Right renal pelvis (tissue), 4 donors: ENCODE measurements at places on chromosomes 7 and 10.

DNA sequence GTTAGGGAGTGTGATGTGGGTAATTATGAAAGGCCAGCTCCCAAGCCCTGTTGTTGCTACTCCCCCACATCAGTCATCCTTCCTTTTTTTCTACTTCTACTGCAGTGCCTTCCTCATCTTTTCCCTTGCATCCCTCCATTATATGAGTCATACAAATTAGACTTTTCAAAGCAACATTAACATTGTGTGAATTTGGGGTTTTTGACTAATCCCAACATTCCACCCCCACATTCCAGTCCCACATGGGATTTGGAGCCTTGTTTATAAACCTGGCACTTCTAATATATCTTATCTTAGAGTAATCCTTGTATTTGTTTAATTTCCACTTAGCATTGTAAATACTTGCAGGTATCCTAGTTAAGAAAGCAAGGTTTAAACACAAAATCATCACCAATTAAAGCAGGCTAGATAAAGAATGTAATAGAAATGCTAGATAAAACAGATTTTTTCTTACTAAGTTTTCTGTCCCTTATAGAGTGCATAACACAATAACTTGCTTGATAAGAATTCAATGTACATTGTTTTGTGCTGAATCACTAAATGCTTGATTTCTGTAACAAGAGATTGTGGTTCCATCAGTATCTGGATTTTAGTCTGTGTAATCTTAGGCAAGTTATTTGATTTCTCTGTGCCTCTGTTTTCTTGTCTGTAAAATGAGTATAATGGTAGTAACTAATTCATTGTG lies 165.8 kb downstream of the CFTR start:
- DNase-seq: no peak

DNA sequence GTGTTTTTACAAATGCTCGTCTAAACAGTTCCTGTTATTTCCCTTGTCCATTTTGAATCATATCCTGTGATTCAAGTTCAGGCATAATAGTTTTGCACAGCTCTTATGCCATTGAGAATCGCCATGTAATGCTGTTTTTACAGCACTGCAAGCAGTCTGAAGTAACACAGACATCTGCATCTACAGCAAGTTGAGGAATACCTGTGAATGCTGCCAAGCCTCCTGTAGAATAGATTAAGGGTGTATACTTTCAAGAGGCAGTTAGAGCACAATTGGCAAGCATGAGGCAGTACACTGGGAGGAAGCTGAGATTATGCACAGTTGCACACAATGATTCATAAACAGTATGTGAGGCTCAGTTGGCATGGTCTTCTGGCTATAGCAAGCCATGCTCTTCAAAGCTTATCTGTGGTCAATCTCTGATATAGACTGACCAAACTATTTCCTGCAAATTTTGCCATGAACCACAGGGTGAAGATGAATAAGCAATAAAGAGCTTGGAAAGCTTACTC lies 121.9 kb upstream of the AKR1E2 start:
- no peak for DNase-seq

- no peak for DNase-seq
Observed at GRCh38 chr10:28685717-28686116, 8.4 kb downstream of the BAMBI start.

DNA sequence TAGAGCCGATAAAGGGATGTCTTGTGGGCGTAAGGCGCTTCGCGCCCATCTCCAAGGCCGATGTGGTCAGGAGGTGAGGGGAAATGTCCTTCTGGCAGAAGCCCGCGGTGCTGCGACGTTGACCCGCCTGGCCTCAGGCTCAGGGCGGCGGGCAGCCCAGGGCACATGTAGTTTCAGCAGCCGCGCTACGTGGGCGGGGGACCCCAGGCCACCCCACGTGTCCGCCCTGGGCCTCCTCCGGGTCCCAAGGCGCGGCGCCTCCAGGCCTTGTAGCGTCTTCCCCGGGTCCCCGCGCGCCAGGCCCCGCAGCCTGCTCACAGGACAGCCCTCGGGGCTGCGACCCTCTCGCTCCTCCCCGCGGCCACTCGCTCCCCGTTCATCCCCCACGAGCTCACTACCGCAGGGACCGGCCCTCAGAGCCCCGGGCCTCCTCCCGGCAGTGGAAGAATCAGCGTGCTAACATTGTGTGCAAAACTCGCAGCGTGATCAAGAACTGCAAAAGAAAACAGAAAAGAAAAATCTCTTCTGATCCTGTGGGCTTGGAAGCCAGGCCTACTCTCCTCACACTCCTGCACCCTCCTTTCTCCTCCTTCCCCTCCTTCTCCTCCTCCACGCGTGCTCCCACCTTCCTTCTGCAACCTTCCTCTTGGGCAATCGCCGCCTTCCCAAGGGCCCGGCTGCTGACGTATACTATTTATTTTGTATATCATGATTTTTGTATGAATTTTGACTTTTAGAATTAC lies 4.4 kb upstream of the TBX20 start:
- no peak for DNase-seq

DNA sequence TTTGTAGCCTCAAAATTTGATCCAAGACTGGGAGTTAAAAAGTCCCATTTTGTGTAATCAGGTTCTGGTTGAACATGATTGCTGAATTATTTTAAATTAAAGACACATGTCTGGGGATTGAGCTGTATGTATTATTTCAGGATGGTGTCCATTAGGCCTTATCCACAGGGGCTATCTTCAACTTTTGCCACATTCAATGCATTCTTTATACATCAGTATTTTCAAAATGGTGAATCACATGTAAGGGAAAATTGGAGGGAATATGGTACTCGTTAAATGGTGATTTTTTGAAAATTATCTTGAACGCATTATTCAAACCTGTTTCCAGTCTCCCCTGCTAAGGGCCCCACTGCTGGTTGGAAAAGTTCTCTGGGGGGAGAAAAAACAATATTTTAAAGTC lies 367.7 kb upstream of the NPVF start:
- no peak for DNase-seq

- DNase-seq: no peak
Observed at GRCh38 chr10:48221814-48222213, 52.7 kb downstream of the FRMPD2 start.

GRCh38 chr10:3889961-3890522 lies 105.0 kb upstream of the KLF6 start:
- DNase-seq: no peak

GRCh38 chr7:21044913-21045568 lies 258.4 kb upstream of the SP8 start:
- DNase-seq: no peak

DNA sequence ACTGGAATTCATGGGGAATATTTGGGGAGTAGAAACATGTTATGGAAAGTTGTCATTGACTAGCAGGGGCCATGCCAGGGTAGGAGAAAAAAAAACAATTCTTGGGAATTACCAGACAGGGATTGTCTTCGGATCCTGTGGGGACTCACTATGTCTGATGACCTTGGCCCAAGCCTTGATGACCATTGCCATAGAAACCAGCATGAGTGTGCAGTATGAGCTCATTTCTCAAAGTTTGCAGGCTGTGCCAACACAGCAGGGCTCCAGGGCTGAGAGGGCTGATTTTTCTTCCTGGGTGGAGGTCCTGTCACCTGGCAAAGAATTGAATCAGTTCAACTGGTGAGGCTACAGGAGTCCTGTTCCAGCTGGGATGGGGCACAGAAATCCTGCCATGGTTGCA lies 198.3 kb downstream of the ADRA2A start:
- DNase-seq: no peak

- no peak for DNase-seq
Observed at GRCh38 chr10:100021322-100021721, 11.6 kb upstream of the DNMBP start.

- no peak for DNase-seq
Observed at GRCh38 chr10:25901199-25901598, 32.8 kb upstream of the MYO3A start.

DNA sequence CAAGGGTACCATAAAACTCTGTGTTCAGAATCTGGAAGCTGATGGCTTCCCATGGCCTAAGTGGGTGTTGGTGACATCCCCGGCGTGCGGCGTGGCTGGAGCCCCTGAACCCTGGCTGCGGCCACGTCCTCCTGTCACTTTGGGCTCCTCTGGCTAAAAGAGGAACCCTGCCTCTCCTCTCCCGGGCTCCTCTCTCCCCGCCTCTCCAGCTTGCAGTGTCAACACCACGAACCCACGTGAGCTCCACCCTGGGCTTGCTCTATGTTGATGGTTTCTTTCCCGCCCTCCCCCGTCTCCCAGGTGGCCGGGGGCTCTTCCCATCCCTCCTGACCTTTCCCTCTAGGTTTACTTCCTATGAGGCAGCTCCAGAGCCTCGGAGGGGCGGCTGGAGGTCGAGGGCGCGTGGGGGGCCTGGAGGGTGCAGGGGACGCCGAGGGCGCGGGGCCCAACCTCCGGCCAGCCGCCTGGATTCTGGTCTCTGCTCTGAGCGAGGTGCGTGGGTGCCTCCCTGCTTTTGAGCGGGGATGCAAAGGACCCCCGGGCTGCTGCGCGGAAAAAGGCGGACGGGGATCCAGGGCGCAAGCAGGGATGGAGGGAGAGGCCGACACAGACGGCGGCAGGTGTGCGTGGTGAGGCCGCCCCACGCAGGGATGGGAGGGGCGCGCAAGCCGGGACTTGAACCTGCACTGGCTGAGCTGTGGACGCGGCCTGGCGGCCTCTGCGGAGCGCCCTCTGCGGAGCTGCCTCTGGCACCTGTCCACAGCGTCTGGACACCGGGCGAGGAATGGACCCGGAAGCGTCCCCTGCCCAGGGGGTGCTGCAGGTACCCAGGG lies 115.5 kb upstream of the DIP2C start:
- DNase-seq: no peak

DNA sequence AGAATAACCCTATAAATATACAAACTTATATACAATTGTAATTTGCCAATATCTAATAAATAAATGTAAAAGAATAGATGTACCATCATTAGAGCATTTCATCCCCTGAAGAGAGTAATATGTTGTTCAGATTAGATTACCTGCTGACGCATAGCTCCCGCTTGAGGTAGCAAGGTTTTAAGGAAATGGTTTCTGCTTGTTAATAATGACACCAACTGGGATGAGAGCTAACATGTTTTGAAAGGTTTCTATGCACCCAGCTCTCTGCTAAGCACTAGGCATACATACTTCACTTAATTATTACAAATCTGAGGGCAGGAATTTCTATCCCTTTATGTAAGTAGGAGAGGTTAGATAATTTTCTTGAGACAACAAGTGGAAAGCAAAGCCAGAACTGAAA lies 1003.3 kb upstream of the SORCS1 start:
- no peak for DNase-seq

GRCh38 chr7:128891942-128892269 lies 18.6 kb downstream of the KCP start:
- no peak for DNase-seq

DNA sequence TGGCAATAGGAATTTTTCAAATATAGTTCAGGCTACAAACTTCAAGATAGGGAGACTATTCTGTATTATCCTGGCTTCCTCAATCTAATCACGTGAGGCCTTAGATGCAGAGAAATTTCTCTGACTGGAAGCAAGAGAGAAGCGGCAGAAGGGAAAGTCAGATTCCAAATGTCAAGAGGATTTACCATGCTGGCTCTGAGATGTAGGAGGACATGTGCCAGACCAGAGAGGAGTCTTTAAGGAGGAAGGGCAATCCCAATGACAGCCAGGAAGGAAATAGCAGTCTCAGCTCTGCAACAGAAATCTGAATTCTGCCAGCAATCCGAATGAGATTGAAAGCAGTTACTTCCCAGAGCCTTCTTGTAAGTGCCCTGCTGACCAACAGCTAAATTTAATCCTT lies 57.4 kb downstream of the NUTM2E start:
- no peak for DNase-seq

DNA sequence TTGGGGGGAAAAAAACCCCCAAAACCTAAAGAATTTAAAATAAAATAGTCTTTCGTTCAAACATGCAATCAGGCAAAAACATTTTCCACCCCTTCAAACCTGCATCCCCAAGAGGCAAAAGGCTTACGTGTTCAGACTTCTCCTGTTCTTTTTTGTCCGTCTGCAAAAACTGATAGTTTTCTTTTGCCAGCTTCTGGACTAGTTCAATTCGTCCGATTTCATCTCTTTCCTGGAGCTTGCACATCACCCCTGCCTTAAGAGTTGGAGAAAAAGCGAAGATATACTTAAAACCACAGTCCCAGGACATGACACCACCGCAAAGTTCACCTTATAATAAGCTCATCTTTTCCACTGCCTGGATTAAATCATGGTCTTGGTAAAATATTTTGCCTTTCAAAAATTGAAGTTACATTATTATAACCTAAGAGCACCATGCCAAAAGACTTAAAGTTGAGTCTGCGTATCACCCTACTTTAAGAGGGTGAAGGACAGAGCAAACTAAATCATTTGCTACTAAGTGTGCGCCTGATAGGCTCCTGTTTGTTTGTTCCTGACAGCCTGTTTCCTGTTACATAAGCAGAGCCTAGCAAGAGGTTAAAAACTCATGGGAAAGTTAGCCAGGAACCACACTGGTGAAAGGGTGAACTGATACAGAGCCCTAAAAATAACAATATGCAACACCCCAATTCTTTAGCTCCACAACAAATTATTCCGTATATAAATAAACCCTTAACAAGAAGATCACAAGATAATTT lies 137.0 kb downstream of the RAPGEF5 start:
- DNase-seq: no peak

GRCh38 chr7:51080622-51081269 lies 235.9 kb downstream of the COBL start:
- DNase-seq: no peak

- no peak for DNase-seq
Observed at GRCh38 chr10:58404001-58404400, 18.8 kb downstream of the TFAM start.

DNA sequence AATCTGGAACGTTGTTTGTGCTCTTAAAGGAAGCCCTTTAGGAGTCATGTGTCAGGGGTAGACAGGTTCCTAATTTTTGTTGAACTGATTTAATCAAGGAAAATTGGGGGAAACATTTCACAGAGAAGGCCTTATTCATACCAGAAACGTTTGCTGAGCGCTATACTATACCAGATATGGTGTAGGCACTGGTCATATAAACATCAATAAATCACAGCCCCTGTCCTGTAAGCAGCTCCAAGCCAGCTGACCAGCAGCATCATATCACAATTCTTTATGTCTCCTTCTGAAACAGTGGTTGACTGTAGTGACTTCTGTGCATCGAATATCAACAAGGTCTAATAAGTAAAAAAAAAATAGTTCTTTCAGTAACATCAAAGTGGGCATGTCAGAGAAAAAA lies 1.1 kb downstream of the TMEM178B start:
- no peak for DNase-seq

- DNase-seq: no peak
Observed at GRCh38 chr10:97821308-97822038, 28.2 kb upstream of the GOLGA7B start.

- no peak for DNase-seq
Observed at GRCh38 chr7:19407270-19407669, 262.0 kb upstream of the FERD3L start.
